ENCODE measurements at places on chromosomes 7 and 10. TPM values are rescaled to one million over a fixed set of nuclear protein-coding genes. Genes with fewer than 3 reads are reported as not detected.

DNA sequence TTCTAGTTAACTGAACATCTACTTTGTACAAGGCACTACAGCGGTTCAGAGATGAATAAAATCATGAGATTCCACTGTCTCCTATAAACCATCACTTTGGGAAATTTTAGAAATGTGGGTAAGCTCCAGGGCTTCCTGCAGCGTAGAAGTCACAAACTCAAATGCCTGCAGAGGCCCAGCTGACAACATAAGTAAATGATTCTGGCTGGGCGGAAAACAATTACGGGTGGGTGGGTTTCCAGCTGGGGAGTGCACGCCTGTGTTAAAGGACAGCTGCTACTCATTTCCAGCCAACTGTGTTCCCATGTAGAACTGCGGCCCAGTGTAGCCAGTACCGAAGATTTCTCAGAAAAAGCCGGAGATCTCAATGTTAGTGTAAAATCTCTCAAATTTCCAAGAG lies 69.5 kb upstream of the ATRNL1 start:
- no peak for DNase-seq

HTR5A gene
- not detected for total RNA-seq

DNA sequence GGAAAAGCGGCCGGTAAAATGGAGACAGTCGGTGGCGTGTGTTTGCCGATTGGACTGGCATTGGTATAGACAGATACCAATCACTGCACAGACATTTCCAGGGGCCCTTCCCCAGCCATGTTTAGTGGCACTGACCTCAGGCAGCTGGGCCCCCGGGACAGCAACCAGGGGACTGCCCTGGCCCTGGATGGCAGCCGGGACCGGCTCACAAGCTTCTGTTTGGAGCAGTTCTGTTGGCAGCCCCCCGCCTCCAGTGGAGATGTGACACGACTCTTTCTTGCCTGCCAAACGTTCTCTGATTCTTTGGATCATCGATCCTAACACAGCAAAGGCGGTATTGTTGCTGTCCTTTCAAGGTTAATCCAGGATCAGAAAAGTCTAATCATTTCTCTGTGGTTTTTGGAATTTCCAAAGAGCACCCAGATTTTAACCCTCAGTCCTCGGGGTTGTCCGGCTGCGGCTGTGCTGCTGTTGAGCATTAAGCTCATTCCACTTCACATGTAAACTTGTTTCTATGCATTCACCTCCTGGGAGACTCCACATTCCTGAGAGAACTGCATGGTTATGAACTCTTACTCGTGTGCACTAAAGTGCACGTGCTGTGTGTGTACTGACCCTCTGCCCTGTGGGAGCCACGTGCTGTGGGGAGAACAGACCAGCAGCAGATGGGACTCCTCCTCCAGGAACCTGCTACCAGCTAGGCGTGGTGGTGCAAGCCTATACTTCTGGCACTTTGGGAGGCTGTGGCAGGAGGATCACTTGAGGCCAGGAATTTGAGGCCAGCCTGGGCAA lies 46.0 kb downstream of the FOXK1 start:
- no peak for DNase-seq

DNA sequence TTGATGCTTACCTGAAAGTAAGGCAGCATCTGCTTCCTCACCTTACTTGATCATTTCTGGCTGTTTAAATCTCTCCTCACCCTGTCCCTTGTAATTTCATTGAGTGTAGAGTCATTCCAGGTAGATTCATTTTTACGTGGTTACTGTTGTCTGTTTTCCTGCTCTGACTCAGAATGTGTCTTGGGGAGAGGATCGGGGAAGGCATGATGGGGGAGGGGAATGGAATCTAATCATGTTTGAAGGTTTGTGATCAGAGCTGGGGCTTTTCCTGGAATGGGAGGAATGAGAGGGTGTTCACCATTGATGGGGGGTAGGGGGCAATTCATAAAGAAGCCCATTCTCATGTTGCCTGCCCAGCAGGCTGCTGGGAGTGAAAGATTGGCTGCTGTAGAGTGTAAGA lies 18.7 kb downstream of the SEC24C start:
- no peak for DNase-seq

- DNase-seq, result no peak
These were observed 136.0 kb downstream of the EPC1 start for GRCh38 chr10:32211046-32211363.

DNA sequence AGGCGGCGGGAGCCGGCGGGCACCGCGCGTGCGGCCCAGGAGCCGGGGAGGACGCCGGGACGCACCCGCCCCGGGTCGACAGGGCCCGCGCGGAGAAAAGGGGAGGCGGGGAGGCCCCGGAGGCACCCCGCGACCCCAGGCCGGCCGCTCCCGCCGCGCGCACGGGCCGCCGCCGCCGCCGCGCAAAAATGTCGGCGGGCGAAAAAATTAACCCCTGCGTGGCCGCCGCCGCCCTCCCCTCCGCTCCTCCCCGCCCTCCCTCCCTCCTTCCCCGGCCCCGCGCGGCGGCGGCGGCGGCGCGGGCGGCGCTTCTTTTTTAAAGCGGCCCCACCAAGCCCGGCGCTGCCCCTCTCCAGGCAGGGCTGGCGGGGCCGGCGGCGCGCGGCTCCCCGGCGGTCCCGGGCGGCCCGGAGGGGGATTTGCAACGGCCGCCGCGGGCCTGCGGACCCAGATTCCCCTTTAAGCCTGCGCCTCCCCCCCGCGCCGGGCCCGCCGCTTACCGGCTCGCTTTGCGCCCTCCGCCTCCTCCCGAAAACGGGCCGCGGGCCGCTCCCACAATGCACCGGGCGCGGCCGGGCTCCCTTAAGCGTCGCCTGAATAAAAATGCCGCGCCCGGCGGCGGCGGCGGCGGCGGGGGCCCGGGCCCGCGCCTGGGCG lies 465 bp downstream of the SEPHS1 start:
- peak; percentile 88 for DNase-seq

DNA sequence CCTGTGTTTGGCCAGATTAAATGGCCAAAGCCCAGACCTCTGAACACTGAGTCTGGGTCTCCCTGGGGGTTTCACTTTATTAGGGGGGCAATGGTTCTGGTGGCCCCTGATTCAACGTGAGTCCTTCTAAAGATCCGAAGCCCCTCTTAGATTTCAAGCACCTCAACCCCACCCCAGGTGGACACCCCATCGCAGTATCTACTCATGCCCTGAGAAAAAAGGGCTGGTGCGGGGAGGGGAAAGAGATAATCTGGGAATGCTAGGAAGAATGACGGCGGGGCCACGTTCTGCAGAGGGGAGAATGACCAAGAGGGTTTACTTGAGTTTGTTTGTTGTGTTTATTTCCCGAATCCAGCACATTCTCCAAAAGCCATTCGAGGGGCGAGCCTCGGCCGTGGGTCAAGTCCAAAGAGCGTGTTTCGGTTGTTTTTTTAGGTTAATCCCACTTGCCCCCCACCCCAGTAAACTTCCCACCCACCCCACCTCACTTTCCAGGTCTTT lies 832 bp downstream of the PDLIM1 start:
- no peak for DNase-seq

GRCh38 chr7:22200238-22200637 lies 156.7 kb downstream of the RAPGEF5 start:
- no peak for DNase-seq

DNA sequence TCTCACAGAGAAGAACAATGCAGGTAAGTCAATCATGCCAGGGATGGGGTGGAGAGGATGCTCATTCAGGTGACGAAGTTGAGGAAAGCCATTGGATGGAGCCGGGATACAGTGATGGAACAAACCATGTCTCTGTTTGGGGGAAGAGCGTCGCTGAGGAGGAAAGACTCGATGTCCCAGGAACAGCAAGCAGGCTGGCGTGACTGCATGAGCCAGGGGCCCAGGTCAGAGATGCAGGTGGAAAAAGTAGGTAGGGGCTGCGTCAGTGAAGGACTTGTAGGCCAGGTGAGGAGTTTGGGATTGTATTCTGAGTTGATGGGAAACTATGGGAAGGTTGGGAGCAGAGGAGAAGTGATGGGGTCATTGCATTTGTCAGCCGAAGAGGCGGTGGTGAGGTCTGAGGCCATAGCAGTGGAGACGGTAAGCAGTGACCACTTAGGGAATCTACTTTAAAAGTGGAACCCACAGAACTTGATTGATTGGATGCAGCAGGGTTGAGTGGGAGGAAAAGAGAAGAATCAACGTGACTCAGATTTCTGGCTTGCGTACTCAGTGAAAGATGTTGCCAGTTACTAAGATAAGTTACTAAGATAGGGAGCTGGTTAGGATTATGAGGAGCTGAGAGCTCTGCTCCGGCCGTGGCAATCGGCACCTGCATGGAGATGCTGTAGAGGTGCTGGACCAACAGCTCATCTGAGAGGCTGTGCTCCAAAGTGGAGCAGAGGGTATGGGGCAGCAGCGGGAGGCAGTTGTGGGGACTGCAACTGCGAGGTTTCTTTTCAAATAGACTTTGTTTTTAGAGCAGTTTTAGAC lies 12.5 kb upstream of the IL2RA start:
- DNase-seq, result no peak

DNA sequence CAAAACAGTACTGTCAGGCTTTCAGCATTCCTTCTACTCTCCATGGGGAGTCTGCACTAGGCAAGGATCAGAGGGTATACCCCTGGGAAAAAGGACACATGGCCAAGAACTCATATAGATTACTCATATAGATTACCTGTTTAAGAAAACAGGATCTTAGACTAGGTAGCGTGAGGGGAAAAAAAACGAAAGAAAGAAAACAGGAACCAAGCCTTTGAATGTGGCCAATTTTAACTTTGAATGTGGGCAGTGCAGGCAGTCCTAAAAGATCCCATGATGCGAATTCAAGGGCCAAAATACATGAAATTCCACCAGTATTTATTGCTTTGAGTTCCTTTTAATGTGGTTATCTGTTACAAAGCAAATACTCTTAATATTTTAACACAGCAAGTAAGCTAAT lies 108.6 kb upstream of the TAC1 start:
- no peak for DNase-seq

FAM13C gene
- not detected for total RNA-seq

GRCh38 chr10:89887406-89887805 lies 186.0 kb downstream of the KIF20B start:
- DNase-seq, result no peak

GRCh38 chr7:4129481-4130122 lies 552.5 kb upstream of the FOXK1 start:
- no peak for DNase-seq

FGFBP3 gene
- total RNA-seq, result 3.4 TPM

DNA sequence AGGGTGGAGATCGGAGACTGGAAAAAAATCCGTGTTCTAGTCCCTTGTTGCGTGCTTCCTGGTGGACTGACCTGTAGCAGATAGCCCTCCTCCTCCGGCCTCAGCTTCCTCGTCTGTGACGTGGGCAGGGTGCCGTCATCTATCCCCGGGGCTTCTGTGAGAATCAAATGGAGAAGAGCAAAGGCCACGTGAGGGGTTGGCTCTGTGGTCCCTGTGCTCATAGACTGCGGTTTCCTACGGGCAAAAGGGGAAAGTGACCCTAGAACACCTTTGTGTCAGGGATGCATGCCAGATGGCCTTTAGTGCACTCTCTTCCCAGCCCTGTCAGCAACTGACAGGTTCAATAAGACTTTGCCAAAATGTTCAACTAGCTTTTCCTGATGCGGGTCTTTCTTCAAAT lies 33.7 kb downstream of the GRK5 start:
- DNase-seq, result no peak

DNA sequence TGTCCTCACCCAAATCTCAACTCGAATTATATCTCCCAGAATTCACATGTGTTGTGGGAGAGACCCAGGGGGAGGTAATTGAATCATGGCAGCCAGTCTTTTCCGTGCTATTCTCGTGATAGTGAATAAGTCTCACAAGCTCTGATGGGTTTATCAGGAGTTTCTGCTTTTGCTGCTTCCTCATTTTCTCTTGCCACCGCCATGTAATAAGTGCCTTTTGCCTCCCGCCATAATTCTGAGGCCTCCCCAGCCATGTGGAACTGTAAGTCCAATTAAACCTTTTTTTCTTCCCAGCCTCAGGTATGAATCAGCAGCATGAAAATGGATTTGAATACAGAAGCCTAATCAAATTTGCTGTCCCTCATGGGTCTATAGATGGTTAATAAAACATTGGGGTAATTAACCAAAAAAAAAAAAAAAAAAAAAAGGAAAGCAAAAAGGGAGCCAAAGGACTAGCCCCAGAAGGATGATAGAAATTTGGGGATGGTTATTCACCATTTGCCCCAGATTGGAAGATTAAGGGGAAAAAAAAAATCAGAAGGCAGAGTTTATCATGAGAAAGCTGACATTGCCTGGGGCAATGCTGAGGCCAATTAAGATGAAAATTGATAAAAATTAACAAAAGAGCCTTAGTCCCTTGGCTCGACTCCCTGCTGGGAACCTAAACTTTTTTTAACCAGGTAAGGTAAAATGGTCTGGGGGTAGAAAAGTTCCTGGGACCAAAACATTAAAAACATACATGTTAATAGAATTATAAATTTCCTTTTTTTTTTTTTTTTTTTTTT lies 27.6 kb downstream of the AVL9 start:
- no peak for DNase-seq

DNA sequence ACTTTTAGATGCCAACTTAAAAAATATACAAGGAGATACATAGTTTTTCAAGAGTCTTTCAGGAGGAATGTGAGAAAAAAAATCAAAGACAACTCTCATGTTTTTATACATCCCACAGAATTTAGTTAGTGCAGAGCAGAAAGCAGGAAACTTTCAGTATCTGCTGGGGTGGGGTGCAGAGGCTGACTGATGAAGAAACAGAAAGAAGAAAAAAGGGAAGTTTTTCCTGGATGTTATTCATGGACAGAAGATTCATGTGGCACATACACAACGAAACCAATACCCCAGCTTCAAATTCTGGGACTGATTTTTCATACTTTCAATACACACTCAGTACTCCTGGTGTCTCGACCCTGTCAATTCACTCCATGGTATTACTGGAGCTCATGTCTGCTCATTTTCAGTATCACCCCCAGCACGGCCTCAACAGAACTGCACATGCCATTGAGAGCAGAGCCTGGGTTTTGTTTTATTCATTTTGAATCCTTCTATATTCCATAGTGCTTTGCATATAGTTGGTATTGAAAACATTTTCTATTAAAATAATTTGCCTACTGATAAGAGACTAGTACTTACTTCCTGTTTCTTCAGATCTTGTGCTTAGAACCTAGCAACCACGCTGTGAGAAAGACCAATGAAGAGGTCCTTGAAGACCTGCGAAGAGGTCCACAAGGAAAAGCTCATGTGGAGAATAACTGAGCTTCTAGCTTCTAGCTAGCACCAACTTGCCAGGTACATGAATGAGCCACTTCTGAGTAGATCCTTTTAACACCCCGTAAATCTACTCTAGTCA lies 49.0 kb downstream of the NDUFB2 start:
- DNase-seq, result peak; percentile 27

VIPR2 gene
- not detected for total RNA-seq

GRCh38 chr10:89589101-89589720 lies 53.8 kb upstream of the SLC16A12 start:
- DNase-seq, result no peak

SHH gene
- total RNA-seq, result not detected

FAM180A gene
- not detected for total RNA-seq

LBX1 gene
- total RNA-seq, result not detected

Measured in B cell (primary cell).